GM12892 (cell line): ENCODE measurements at places on chromosomes 13 and 19.
A peak's percentile ranks its signal among the peaks of the same experiment; 100 is the strongest.

- no peak for DNase-seq
Measured at GRCh38 chr19:8244442-8244841, 35.3 kb downstream of the CERS4 start.

DNA sequence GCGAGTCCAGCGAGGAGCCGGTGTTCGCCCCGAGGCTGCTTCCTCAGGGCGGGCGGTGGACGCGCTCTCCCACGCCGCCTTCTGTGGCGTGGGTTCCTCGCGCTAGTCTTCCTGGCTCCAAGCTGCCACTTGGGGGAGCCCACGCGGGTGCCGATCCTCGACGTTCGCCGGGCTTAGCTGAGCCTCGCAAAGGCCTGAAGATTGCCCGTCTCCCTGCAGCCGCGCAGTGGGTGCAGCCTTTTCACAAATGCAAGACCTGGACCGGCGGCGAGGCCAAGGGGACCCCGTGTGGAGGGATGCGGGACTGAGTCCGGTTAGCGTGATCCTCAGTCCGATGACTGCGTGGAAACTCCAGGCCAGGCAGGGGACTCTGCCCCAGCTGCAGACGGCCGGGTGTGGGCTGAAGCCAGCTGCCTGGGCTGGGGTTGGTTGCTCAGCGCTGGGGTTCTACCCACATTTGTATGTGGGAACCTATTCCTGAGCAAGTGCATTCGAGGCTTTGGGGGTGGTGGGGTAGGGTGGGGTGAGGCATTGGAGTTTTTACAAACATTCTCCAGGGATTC, 16.6 kb upstream of the LRP3 start:
- no peak for DNase-seq

- DNase-seq: no peak
Measured at GRCh38 chr19:54207983-54208783, 7.5 kb downstream of the RPS9 start.

GRCh38 chr13:33633701-33634545, 184.0 kb upstream of the RFC3 start:
- DNase-seq: no peak

GRCh38 chr13:55615081-55615480, 1525.6 kb upstream of the PRR20A start:
- DNase-seq: no peak

GRCh38 chr13:34722922-34723321, 219.1 kb upstream of the NBEA start:
- DNase-seq: no peak

- DNase-seq: no peak
Measured at GRCh38 chr19:46872967-46873366, 12.2 kb downstream of the ARHGAP35 start.

DNA sequence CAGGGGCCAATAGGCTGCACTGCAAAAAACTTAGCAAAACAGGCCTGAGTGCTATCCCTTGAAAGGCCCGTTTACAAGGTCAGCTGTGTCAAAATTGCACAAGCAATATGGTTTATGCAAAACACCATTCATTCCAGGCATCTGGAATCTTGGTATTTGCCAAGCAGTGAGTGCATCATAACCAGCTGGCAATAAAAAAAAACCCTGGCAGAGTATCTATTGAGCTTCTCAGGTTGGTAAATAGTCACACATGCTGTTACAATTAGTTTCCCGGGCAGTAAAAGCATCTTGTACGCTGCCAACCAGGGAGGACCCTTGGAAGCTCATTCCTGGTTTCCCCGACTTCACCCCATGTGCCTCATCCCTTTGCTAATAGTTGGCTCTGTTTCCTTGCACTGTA, 21.3 kb downstream of the ZNF77 start:
- DNase-seq: no peak

- no peak for DNase-seq
Measured at GRCh38 chr19:39098365-39099269, 14.4 kb downstream of the ACP7 start.

- DNase-seq: peak; percentile 26
Measured at GRCh38 chr19:39679056-39679790, 23.5 kb downstream of the LGALS16 start.

GRCh38 chr19:10871711-10872545, 575 bp downstream of the CARM1 start:
- no peak for DNase-seq

GRCh38 chr19:30066781-30067759, 125.0 kb downstream of the URI1 start:
- DNase-seq: no peak

GRCh38 chr13:109345433-109345941, 440.9 kb downstream of the IRS2 start:
- no peak for DNase-seq

GRCh38 chr13:88000239-88000638, 329.1 kb downstream of the SLITRK5 start:
- DNase-seq: no peak
